ENCODE measurements at places on chromosomes 2 and 18.

DNA sequence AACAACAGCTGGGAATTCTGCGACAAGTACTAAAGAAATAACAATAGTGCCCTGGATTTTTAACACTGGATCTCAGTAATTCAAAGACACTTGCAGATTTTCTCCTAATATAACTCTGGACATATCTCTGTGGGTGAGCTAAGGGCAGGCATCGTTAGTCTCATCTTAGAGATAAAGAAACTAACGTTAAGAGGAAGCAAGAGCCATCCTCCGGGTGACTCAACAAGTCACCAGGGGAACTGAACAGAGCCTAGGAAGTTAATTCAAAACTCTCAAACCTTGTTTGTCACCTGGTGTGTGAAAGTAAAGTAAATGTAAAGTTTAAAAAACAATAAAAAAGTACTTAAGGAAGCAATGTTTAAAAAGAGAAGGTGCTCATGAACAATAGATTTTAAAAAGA lies 41.6 kb upstream of the NRP2 start:
- no peak for DNase-seq

DNA sequence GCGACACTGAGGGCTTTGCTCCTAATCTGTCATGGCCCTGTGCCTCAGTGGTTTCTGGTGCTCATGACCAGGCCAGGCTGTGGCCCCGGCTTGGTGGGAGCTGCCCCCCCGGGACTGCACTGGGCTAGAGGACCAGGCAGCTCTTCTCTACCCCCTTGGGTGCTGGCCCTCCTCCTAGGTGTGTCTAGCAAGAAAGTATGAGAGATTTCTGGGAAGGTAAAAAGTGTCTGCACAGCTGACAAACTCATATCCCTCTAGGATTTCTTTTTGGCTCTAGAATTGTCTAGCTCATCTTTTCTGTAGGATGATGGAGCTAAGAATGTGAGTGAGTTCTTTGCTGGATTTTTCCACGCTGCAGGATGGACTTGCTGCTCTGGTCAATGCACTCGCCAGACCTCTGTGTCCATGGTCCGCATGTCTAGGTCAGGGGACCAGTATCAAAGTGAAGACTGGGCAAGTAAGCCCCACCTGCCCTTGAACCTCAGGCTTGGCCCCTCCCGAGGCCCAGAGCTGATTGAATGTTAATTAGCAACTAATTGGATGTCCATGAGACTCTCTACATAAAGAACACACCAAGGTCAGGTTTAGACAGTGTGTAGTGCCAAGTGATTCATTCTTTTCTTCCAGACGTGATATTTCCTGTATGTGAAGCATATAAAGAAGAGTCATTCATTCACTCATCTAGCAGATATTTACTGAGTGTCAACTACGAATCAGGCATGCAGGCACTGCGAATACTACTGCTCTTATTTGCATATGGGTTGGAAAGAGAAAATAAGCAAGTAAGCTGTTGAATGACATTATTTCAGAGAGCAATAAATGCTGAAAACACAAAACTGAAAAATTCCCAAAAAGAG lies 15.6 kb upstream of the PSD4 start:
- DNase-seq, result no peak

DNA sequence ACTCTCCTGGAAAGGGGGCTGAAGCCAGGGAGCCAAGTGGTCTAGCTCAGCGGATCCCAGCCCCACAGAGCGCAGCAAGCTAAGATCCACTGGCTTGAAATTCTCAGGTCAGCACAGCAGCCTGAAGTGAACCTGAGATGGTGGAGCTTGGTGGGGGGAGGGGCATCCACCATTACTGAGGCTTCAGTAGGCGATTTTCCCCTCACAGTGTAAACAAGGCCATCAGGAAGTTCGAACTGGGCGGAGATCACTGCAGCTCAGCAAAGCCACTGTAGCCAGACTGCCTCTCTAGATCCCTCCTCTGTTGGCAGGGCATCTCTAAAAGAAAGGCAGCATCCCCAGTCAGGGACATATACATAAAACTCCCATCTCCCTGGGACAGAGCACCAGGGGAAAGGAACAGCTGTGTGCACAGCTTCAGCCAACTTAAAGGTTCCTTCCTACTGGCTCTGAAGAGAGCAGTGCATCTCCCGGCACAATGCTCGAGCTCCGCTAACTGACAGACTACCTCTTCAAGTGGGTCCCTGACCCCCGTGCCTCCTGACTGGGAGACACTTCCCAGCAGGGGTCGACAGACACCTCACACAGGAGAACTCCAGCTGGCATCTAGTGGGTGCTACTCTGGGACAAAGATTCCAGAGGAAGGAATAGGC lies 282.3 kb upstream of the EPC2 start:
- no peak for DNase-seq

- DNase-seq, result no peak
Measured at GRCh38 chr2:31785876-31786275, 205.1 kb upstream of the SRD5A2 start.

DNA sequence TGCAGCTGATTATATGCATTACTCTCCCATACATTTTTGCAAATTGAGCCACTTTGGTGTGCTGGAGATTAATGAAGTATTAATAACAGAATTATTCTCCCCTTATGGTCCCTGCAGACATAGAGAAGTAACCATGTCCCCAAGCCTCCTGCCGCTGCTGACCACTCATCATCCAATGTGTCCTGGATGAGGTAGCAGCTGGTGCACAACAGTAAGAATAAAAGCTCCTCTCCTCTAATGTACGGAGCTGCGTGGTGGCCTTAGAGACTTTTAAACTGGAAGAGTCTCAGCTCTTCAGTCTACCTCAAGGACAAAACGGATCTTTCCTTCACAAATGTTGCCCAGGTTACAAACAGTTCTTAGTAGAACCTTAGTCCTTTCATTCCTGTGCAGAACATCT lies 37.7 kb downstream of the TPO start:
- DNase-seq, result no peak

- no peak for DNase-seq
Measured at GRCh38 chr2:24855022-24855622, 61.9 kb downstream of the CENPO start.

DNA sequence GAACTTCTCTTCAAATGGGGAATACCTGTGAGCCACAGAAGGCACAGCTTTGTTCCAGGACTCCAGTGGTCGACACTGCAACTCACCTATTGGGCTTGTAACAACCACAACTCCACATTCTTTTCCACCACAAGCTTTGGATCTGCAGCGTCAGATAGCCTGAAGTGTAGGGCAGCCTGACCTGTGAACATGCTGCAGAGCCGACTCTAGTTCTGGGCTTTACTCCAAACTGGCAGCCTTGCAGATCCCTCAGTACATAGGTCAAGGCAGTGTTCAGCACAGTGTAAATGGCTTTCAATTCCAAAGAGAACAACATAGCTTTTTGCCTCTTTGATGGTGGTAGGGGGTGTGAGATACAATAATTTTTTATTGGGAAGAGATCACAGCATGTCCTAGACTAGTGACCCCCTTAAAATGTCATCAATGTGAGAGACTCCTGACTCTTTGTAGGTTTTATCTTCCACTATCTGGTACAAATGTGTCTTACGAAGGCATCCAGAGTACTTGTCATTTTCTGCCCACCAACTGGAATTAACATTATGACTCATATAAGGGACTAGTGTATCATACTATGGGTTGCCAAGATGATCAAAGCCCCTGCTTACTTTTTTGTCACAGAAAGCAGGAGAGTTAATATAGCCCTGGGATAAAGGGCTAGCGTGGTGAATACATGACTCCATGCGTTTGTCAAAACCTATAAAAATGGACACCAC lies 149.8 kb downstream of the COPS8 start:
- no peak for DNase-seq
